Central memory CD8-positive, alpha-beta T cell (primary cell): ENCODE measurements at places on chromosomes 1 and 21.

DNA sequence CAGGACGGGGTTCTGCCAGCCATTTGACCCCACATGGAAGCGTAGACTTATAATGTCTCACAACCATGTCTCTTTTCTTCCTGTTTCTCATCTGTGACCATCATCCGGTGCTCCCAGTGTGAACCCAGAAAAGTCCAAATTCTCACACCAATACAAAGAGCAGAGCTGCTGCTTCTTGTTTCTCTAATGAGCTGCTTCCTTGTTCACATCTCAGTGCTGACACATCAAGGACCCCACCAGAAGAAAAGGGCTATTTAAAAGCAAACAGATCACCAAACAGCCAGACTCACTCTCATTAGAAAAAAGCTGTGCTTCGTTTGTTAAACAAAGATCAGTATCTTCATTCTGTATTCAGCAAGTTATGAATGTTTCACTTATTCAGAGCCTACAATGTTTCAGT lies 835 bp upstream of the LCE1D start:
- H3K4me3 ChIP-seq = no peak overlapping the region
- no peaks in the 10 kb centered on the region for H3K4me1 ChIP-seq
- H3K36me3 ChIP-seq = no peaks in the 10 kb centered on the region
- H3K27ac ChIP-seq = no peak overlapping the region
- H3K27me3 ChIP-seq = peaks cover 26% of the 10 kb centered on the region

DNA sequence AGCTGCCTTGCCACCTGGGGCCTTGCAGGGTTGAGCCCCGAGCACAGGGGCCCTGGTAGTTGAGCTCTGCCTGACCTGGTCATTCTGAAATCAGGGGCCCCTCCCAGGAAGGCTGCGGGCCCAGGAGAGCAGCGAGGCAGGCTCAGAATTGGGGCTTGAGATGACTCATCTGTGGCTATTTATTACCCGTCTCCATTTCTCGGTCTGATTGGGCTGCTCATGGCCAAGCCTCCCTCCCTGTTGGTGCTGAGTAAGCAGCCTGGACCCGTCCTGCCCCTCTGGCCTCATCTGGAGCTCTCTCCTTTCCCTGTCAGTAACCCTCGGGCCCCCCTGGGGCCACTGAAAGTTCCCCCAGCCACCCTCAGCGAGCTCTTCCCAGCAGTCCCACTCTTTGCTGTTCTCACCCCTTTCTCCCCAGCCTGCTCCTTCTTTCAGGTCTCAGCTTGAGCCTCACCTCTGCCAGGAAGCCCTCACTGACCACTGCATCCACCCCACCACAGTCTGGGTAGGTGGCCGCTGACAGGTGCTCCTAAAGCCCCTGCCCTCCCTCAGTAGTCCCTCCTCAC lies 11.0 kb upstream of the TNFRSF8 start:
- peak overlapping the region; percentile 57 for H3K4me3 ChIP-seq
- DNase-seq = no peak
- H3K27ac ChIP-seq = peak overlapping the region; percentile 84
- peaks cover 15% of the 10 kb centered on the region for H3K4me1 ChIP-seq

GRCh38 chr1:84758968-84759491 lies 68.8 kb upstream of the SSX2IP start:
- no peak overlapping the region for H3K27ac ChIP-seq
- no peaks in the 10 kb centered on the region for H3K36me3 ChIP-seq
- H3K4me3 ChIP-seq = no peak overlapping the region

GRCh38 chr1:245952383-245953026 lies 554.6 kb downstream of the SMYD3 start:
- no peaks in the 10 kb centered on the region for H3K36me3 ChIP-seq
- no peak for DNase-seq
- peaks cover 24% of the 10 kb centered on the region for H3K4me1 ChIP-seq

DNA sequence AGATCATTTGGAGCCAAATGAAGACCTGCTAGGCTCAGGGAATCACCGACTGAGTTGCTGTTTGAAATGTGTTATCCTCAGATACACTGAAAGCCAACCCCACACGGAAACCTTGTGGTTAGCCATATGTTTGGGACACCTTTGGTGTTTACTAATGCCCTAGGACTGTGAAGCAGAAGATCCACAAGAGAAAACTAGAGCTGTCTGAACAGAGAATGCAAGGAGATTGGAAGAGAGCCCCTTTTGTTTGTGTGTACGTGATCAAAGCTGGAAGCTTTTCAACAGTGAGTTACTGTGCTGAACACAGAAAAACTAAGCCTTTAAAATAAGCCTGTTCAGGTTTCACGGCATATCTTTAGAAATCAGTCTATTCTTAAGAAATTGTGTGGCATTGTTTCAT lies 908.2 kb upstream of the ADGRL2 start:
- DNase-seq = no peak
- no peaks in the 10 kb centered on the region for H3K27me3 ChIP-seq
- H3K36me3 ChIP-seq = no peaks in the 10 kb centered on the region
- no peak overlapping the region for H3K4me3 ChIP-seq
- no peak overlapping the region for H3K27ac ChIP-seq

- no peaks in the 10 kb centered on the region for H3K27me3 ChIP-seq
- peak overlapping the region; percentile 91 for H3K4me3 ChIP-seq
- H3K36me3 ChIP-seq = peaks cover 43% of the 10 kb centered on the region
- DNase-seq = no peak
These were observed 1.8 kb downstream of the ARF1 start for GRCh38 chr1:228084325-228084724.

DNA sequence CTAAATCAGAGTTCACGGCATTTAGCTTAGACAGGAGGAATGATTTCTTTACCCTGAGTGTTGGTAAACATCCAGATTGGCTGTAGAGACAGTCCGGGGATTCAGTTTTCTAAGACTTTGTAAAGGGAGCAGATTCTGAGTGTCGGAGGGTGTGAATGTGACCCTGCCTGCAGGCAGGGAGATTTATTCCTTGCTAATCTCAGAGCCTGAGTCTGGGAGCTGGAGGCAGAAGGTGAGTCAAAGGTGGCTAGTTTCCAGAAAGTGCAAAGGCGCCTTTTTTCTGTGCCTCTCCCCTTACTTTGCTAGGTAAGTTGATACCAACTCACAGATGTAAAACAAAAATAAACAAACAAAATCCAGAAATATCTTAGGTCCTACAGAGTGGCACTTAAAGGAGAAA lies 11.7 kb downstream of the ATP1B1 start:
- no peak for DNase-seq
- no peaks in the 10 kb centered on the region for H3K27me3 ChIP-seq
- H3K4me1 ChIP-seq = no peaks in the 10 kb centered on the region
- H3K27ac ChIP-seq = no peak overlapping the region
